ENCODE measurements at places on chromosomes 12 and 14.

- DNase-seq: no peak
Observed at GRCh38 chr12:3974883-3975282, 101.7 kb upstream of the PARP11 start.

- DNase-seq: no peak
Observed at GRCh38 chr12:13337791-13338190, 141.3 kb downstream of the EMP1 start.

GRCh38 chr12:105228494-105228893, 7.5 kb downstream of the APPL2 start:
- no peak for DNase-seq

- DNase-seq: no peak
Observed at GRCh38 chr14:66306101-66306500, 180.1 kb upstream of the CCDC196 start.

DNA sequence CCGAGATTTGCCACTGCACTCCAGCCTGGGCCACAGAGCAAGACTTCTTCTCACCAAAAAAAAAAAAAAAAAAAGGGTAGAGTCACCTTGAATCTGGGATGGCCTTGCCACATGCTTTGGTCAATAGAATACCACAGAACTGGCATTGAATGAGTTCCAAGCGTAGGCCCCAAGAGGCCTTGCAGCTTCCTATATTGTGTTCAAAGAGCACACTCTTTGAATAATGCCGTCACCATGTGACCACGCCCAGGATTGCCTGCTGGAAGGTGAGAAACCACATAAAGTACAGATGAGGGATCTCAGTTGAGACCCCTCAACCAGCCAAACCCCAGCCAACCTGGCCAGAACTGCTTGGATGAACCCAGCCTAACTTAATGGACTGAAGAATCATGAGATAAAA, 239.2 kb upstream of the AMIGO2 start:
- DNase-seq: no peak

DNA sequence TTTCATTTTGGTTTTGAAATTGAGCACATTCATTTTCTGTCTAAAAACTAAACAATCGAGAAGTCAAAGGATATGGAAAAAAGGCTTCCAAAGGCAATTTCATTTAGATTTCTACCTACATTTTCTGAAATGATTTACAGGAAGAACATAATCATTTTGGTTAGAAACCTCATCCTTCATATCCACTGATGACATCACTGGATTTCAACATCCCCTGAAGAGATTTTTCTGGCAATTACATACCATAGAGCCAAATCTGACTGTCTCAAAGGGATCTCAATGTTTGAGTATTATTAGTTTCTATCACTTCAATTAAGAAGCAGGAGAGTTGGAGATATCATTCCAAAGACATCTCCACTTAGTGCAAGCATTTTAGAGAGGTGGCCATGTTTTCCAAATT, 137.8 kb downstream of the TTC7B start:
- DNase-seq: no peak

GRCh38 chr12:62673028-62673815, 206.6 kb downstream of the MON2 start:
- no peak for DNase-seq

DNA sequence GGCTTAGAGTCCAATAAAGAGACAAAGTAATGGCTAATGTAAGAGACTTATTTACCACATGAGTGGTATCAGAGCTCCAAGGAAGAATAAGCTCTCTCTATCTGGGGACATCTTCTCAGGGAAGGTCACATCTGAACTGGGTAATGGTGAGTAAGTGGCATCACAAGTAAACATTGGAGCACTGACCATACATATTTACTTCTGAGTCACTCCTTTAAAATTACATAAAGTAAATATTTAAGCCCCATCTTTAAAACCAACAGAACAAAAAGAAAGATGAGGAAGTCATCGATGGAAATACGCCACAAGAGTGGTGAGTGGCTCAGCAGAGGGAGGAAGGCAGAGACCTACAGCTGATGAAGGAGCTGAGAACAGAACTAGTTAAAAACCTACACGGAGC, 159.9 kb downstream of the DUSP6 start:
- DNase-seq: no peak

DNA sequence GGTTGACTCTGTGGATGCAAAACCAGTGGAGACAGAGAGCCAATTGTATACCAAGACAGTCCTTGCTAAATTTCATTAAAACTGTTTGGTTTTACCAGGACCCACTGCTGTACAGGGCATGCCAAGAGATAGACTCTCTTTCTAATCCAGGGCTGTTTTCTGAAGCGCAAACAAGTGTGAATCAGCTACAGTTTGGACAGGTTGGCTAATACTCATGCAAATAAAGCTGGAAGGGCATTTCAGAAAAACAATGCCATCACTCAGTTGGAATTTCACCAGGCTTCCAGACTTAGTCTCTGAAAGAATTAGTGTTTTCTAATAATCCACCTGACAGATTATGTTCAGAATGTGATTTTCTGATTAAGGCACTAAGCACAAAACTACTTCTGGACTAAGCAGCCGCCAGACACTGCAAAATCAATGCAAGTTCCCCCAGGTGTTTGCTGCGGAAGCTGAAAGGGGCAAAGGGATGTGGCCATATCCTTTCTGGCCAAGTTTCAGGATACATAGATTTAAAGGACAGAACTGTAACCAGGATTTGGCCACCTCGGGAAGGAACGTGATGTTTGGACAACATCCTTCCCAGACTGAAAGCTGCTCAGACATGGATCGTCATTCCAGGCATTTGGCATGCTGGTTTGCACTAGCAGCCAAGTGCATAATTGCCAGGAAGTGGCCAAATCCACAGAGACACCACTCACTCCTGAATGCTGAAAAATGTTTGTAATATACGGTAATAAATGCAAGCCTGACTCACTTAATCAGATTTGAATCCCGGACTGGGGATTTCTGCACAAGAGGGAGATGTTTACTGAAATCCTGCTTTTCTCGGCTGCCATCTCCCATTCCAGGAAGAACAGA, 32.0 kb upstream of the CDKN3 start:
- no peak for DNase-seq

DNA sequence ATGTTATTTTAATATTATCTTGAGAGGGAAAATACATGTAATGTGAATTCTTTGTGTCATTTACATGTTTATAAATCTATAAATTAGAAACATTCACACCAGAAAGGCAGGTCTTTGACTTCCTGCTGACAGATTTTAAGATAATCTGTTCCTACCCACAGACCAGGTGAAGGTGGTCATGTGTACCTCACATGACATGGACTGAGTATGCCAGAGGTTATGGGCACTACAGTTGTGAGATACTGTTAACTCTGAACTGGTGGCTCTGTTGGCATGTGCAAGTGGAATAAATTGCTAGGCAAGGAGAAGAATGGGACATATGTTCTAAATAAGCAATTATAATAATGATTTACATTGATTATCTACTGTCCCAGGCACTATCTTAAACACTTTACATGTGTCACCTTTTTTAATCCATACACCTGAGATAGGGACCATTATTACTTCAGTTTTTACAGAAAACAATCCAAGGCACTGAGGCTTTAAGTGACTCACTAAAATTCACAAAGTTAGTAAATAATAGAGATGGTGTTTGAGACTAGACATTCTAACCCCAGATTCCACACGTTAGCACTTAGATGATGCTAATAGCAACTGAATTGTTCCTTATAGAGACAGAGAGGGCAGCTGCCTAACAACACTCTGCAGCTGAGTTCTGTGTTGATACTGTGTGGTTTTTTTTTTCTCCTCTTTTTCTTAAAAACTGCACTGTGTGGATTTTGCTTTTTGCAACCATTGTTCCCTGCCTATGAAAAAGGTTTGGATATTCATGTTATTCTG, 23.8 kb downstream of the SLC16A7 start:
- DNase-seq: no peak

DNA sequence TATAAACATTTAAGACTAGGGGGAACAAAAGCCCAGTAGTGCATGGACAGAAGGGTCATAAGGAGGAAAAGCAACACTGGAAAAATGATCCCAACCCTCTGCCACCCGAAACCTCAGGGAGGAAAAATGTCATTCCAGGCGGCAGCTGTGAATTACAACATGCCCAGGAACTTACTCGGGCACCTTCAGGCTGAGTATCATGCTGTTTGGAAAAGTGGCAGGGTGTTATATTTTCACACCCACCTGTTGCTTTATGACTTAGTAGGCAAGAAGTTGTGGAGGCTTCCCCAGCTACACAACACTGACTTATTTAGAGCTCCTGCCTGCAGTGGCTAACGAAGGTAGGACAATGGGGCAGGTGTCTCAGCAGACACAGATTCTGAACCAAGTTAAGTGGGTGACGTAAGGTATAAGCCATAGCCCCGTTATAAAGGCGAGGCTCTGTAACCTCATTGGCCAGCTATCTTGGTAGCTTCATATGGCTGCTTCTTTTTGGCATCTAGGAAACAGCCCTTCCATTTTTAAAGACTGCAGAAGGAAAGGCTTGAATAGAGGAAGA, 96.1 kb upstream of the IFNG-AS1 start:
- DNase-seq: no peak

- DNase-seq: no peak
Observed at GRCh38 chr12:121456551-121456950, 56.6 kb downstream of the RNF34 start.

- DNase-seq: no peak
Observed at GRCh38 chr14:24456980-24457379, 14.4 kb upstream of the SDR39U1 start.

DNA sequence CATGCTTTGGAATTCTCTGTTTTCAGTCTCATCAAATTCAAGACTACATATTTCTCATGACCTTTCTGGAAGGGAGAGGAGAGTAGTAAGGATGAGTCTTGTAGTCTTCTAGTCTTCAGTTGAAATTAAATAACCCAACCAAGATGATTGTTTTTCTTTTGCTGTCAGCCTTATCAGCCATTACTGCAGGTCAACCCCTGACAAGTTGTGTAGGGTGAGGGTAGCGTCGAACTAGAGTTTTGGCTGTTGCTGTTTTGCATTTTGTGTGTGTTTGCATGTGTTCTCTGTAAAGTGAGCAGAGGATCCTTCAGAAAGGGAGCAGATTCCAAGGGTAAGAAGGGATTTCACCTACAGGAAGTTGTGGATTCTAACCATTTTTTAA, 28.4 kb downstream of the DIP2B start:
- no peak for DNase-seq

DNA sequence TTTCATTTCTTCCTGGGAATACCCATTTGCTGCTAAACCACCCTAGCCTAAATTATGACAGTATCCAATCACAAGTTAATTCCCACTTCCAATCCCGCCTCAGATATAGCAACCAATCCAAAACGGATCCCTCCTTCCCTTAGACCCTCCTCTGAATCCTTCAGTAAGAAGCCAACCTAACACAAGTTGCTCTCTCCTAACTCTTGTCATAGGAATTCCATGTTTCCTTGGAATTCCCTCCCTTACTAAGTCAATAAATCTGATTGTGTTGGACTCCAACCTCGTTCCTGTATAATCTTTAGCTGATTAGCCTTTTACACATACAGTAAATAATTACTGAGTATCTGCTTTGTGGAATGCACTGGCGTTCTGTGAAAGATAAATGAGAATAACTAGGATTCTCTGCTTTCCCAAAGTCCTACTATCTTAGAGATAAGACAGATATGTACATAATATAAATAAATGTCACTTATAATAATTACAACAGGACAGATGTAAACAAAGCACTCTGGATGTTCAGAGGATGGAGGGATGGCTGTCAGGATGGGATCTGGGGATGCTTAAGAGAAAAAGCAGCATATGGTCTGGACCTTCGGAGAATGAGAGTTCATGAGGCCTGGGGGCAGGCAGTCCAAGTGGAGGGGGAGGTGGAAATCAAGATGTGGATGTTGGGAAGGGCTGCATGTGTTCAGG, 185.8 kb upstream of the SOX5 start:
- no peak for DNase-seq

GRCh38 chr14:36397357-36397756, 76.9 kb upstream of the MBIP start:
- DNase-seq: no peak

- DNase-seq: no peak
Observed at GRCh38 chr12:97006585-97006984, 99.5 kb downstream of the NEDD1 start.

GRCh38 chr12:21526721-21527345, 737 bp downstream of the SPX start:
- DNase-seq: no peak

- no peak for DNase-seq
Observed at GRCh38 chr14:68506645-68507419, 286.0 kb downstream of the ZFP36L1 start.

- DNase-seq: peak; percentile 70
Observed at GRCh38 chr12:95942524-95943329, at the start of gene CCDC38. Gene CCDC38, minus strand, starts transcription at chr12:95942614. Its CDS starts 6,105 bp downstream, at chr12:95936509.

DNA sequence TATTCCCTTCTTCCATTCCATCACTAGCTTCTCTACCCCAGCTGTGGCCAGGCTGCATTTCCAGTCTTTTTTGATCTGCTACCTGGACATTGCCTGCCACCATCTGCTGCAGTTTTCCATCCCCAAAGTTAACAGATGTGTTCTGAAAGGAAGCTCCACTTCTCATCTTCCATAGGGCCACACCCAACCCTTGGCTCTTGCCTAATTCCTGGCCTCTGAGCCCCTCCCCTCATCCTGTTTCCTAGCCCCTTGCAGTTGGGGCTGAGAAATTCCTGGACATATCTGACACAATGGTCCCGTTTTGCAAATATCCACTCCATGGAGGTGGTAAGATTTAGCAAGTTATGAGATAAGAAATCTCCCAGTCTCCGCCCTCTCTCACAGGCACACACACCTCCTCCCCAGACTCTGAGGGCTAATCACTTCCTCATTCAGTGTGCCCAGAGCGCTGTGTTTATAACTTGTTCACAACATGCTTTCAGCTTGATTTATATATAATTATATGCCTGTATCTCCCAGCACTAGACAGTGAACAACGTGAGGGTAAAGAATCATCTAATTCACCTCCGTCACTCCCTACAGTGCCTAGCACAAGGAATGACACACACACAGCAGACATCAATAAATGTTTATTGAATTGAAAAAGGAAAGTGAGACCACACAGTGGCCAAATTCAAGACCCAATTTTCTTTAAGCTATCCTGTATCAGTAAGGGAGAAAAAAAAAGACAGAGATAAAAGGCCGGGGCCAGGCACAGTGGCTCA, 13.4 kb downstream of the SMUG1 start:
- no peak for DNase-seq

GRCh38 chr12:40157336-40157735, 51.5 kb upstream of the SLC2A13 start:
- no peak for DNase-seq

GRCh38 chr12:56772625-56773024, 9.5 kb downstream of the HSD17B6 start:
- DNase-seq: no peak

DNA sequence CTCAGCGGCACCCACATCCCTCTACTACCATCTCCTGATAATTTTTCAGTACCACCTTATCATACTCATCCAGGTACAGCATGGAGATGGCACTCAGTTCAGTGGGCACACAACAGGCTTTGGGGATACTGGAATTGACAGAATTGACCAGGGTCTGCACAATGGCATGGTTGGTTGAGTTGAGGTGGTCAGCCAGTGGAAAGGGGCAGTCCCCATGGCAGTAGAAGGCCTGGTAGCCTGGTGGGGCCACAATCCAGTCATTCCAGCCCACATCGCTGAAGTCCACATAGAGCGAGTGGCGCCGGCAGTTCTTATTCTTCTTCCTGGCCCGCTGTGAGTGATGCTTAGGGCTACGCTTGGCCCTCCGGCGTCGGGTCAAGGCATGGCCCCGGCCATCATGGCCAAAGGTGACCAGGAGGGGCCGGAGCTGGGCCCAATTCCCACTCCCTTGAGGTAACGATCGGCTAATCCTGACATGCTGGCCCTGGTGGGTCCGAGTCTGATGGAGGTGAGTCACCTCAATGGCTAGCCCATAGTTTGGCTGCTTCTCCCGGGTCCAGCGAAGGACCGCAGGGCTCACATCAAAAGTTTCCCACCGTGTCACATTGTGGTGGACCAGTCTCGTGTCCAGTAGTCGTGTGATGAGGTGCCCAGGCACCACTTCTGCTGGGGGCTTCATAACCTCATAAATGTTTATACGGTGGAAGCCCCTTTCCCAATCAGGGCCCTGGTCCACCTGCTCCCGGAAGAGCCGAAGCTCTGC, 6.4 kb downstream of the BMP4 start:
- no peak for DNase-seq
